ENCODE measurements at places on chromosomes 2 and 18.
A peak's percentile ranks its signal among the peaks of the same experiment; 100 is the strongest.

DNA sequence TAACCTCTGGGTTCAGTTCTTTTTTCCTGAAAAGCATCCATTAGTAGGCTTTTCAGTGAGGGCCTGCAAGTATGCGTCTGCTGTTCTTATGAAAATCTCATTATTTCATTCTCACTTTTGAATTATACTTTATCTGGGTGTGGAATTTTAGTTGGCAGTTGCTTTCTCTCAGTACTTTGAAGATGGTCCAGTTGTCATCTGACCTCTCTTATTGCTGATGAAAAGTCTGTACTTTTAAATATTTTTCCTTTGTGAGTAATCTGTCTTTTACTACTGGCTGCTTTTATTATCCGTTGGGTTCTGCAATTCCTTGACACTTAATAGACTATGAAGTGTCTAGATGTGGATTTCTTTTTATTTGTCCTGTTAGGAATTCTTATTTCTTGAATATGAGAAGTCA is 307.8 kb downstream of the CYP26B1 start:
- DNase-seq: no peak

DNA sequence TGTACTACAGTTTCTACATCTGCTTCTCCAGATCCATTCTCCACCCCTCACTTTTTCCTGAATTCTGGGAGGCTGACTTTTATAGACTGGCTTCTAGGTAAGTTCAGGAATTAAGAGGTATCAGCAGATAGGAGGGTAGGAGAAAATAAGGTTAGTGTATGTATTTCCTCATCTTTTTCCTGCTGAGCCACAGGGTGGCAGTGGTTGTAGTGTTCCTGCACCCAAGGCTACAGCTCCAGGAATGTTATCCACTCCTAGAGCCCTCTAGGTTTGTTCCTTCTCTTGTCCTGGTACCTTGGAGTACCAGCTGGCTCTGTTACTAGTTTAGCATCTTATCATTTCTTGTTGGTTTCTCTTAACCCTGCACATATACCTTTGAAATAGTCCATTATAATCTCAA is 40.7 kb upstream of the C2orf66 start:
- DNase-seq: peak; percentile 15

DNA sequence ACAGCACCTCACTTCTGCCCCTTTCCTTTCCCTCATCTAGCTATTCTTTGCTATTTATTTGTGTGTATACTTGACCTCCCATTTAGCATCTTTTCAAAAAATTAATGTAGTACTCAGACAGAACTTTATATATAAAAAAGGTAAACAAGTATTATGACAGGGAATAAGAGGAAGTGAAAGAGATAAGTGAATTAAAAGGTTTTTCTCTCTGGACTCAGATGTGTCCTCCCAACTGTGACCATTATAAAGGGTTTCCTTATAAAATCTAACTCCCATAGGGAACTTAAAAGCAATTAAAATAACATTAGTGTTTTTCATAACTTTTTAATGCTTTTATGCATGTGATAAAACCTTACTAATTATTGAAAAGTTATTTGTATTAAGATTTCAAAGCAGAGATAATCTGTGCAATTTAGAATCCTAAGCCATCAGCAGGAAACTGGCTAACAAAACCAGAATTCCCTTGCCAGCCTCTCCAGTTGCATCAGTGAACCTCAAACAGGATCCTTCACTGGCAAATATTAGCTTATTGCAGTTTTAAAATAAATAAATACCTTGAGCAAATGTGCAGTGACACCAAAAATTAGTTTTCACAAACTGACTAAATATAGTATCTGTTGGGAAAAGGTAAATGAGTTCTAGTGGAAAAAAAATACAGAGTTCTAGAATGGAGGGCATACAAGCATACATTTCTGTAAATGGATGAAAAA is 930.7 kb downstream of the BCL11A start:
- peak; percentile 1 for DNase-seq

DNA sequence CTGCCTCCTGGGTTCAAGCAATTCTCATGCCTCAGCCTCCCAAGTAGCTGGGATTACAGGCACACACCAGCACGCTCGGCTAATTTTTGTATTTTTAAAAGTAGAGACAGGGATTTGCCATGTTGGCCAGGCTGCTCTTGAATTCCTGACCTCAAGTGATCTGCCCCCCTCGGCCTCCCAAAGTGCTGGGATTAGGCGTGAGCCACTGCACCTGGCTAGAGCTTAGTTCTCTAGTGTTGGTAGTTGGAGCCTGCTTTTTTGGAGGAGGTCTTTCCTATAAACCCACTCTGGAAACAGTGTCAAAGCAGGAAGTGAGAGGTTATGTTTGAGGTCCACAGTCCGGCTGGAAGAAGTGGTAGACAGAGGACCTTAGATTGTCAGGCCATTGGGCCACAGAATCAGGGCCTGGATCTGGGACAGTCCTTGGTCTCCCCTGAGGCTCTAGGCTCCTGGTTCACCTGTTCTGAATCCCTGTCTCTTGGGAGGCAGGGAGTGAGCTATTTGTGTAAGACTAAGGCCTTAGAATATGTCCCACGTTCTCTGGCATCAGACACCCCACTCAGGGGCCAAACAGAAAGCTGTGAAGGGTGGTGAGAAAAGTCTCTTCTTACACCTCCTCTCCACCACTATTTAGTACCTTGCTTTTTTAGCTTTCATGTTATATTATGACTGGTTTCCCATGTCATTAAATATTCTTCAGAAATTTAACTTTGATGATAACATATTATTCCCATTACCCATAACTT is 34.5 kb downstream of the PCBP1 start:
- no peak for DNase-seq

DNA sequence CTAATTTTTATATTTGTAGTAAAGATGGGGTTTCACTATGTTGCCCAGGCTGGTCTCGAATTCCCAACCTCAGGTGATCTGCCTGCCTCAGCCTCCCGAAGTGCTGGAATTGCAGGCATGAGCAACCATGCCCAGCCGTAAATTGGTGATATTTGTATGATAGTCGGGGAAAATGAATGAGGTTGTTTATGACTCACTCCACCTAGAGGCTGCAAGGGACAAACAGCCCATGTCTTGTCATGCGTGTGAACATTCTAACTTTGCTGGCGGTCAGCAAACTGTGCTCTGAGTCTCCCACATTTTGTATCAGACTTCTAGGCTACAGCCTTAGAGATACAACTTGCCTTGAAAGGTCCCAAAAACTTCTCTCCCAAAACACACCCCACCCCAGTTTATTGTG is 133.5 kb upstream of the DTNA start:
- no peak for DNase-seq

GRCh38 chr2:33810046-33810835 is 211.1 kb upstream of the FAM98A start:
- no peak for DNase-seq

GRCh38 chr2:174588463-174588862 is 9.1 kb downstream of the WIPF1 start:
- DNase-seq: no peak

DNA sequence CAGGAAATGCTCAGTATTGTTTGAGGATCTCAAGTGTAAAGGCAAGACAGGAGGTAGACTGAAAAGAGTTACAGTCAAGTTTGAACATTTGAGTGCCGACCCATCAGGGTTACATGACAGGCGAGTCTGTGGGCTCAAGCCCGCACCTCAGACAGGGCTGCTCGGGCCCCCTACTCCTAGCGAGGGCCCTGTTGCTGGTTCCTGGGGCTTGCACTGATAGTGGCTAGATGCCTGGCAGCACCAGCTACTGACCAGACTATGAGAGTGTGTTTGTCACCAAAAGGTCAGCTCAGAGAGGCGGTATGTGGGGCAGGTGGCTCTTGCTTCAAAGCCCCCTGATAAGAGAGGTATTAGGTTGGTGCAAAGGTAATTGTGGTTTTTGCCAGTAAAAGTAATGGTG is 35.6 kb upstream of the CYP27C1 start:
- no peak for DNase-seq

- no peak for DNase-seq
These were observed 647 bp downstream of the PSME4 start for GRCh38 chr2:53969968-53970723.

- DNase-seq: no peak
These were observed 136.3 kb upstream of the CAVIN2 start for GRCh38 chr2:191983186-191983585.

GRCh38 chr18:67771271-67771670 is 254.8 kb upstream of the DSEL start:
- no peak for DNase-seq
